ENCODE measurements at places on chromosomes 6 and 20.

DNA sequence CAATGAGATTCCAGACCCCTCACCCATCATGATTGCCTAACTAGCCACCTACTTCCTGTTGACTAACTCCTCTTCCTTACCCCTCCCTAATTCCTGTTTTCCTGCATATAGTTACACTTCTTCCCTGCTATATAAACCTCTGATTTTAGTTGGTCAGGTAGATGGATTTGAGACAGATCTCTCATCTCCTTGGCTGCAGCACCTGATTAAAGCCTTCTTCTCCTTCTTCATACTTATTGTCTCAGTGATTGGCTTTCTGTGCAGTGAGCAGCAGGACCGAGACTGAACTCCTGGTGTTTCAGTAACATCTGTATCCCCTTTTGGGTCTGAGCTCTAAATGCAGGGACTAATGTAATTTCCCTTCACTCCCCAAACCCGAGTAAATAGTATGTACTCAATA lies 51.7 kb upstream of the ATXN1 start:
- DNase-seq, result no peak

GRCh38 chr20:56634307-56634706 lies 5.2 kb downstream of the TFAP2C start:
- no peak for DNase-seq

DNA sequence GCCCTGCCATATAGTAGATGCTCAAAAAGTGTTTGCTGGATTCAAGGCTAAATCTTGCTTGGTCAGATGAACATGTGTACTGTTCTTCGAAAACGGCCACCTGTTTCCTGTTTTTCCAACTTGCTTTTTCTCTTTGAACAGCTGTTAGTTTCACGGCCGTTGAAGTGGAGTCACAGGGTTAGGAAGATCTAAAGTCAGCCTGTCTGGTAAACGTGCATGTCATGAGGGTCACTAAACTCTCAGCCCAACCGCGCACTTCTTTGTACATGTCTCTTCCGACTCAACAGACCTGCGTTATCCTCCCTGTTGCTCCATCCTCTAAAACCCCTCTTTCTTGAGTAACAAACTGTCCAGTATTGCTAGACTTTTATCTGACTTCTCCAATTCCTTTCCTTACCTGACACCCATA lies 93.2 kb upstream of the MAN1A1 start:
- DNase-seq, result no peak

GRCh38 chr6:28943557-28944411 lies 20.0 kb upstream of the TRIM27 start:
- no peak for DNase-seq

- DNase-seq, result no peak
Observed at GRCh38 chr20:15656124-15656523, 917.1 kb downstream of the KIF16B start.

DNA sequence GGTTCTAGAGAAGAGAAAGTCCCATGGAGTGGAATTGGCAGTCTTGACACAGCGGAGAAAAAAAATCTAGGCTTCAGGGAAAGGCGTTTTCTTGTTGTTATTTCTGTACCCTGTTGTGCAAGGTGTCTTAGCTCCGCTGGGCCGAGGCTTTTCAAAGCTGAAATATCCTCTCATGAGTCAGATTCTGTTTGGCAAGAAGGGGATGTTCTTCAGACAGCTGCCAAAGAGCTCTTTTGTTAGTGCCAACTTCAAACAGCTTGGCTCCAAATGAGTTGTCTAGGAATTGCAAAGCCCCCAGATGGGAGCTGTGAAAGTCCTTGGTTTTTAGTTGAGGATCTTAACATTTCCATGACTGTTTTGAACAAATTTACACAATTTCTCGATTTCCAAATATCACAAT lies 45.6 kb downstream of the LRRN4 start:
- DNase-seq, result no peak

- no peak for DNase-seq
Observed at GRCh38 chr20:21272279-21272678, 30.9 kb upstream of the XRN2 start.

DNA sequence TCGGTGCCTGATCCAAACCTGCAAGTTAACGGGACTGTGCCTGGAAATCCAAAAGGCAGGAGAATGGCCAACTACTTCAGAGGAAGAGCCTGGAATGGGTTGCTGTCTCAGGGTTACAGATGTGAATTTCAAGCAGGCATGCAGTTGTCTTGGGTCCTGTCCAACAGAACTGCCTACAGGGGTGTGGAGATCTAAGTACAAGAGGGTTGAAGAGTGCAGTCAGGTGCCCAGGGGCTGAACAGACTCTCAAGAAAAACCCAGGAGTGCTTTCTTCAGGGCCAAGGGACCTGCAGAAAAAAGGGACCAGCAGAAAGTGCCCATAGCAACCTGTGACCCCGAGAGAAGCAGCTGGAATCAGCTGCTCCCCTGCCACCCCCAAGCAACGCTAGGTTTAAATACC lies 71.0 kb downstream of the PREP start:
- no peak for DNase-seq

GRCh38 chr6:24720131-24720603 lies 1.2 kb upstream of the C6orf62 start:
- no peak for DNase-seq

DNA sequence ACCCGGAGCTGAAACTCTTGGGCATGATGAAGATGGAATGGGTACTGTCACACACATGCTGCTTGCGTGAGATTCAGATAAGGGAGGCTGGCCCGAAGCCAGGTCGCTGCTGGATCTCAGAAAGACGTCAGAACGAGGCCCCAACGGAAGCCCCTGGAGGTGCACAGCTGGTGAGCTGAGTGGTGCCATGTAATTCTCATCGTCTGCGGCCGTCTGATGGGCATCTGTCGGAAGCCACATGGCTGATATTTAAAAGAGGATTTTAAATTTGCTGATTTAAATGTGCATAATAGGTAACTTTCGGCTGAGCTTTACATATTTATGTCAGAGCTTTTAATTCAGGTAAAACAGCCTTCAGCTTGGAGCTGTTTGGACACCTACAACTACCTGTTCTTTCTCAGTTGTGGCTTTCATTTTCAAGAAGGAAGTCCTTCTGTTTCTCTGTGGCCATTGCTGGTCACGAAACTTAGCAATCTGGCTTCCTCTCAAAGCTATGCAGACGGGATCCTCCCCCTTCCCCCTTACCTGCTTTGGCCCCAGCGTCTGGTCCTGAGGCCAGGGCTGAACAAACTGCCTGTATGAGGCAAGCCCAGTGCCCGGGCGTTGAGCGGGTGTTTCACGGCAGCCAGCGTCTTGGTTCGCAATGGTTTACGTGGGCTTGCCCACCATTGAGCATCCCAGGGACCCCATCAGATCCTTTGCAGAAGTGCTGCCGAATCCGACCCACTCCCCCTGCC lies 9.2 kb downstream of the SLCO4A1 start:
- DNase-seq, result peak; percentile 17

DNA sequence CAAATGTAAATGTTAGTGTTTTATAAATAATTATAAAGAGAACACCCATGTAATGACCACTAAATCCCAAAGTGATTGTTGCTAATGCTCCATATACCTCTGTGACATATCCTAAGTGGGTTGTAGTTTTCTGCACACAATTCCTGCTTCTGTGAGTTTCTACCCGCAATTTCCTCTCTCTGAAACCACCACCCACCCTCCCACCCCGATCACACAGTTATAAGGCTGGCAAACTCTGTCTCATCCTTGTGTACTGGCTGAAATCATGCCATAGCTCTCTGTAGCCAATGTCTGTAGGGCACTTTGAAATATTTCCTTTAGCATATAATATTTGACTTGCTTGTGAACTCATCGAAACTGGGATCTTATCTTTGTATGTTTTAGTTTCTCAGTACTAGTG lies 236.6 kb downstream of the PLCB1 start:
- no peak for DNase-seq

DNA sequence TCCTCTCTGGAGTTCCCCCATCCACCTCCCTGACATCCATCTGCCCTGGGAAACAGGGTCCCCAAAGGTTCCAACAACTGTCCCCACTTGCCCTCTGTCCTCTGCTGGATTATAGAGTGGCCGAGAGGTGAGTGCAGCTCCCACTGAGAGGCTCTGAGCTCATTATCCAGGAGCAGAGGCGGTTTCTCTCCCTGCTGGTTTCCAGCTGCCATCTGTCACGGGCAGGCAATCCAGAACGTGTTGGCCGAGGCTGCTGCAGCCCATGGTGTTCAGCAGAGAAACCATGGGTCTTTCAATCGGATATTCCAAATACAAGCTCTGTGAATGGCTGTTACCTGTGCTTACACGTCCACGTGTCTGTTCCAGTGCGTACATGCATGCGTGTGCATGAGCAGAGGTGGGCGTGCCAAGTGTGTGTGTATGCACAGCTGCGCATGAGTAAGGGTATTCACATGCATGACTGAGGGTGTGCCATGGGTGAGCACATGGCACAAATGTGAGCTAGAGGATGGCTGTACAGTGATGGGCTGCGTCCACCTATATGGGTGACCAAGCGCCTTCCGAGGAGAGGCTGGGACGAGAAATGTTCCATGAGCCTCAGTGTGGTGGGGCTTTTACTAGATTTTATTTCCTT lies 183.7 kb upstream of the PMEPA1 start:
- no peak for DNase-seq

GRCh38 chr20:33666293-33667244 lies at the start of gene ACTL10:
Gene ACTL10 (plus strand): TSS chr20:33666943. CDS start chr20:33667498, 555 bp downstream.
- DNase-seq, result peak; percentile 95

DNA sequence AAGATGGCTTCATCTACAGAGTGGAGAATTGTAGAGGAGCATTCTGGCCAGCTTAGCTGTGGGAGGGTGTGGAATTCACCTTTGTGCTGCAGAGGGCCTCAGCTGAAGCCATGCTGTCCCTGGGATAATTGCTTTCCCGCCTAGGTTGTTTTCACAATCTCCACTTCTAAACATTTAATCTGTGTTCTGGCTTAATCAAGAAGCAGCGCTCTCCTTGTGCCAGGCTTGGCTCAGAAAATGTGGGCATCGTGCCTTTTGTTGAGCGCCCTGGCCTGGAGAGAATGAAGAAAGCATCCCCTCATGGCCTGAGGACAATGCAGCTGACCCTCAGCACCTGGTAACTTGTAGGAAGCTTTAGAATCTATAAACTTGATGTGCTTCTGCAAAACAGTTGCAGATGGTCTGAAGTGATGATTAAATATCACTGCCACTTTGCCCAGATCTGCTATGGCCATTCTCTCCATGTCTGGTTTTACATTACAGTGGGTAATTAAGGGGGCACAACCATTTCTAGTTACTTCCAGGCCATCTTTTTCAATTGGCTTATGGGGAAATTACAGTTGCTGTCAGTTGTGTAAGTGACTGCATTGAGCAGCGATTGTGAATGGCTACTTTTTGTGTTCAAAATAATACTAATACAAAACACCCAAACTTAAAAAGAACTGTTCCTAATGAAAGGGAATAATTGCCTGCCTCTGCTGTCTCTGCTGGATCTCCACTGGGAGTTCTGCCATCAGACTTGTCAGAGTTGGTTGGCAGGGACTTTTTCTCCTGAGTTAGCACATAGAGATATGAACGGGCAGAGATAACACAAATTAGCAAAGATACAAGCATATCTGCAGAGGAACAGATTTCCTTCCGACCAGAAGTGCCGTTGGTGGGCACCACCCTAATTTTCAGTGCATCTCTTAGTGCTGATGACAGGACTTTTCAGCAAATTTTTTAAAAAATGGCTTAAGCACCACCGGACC lies 18.4 kb downstream of the CTNNBL1 start:
- no peak for DNase-seq

DNA sequence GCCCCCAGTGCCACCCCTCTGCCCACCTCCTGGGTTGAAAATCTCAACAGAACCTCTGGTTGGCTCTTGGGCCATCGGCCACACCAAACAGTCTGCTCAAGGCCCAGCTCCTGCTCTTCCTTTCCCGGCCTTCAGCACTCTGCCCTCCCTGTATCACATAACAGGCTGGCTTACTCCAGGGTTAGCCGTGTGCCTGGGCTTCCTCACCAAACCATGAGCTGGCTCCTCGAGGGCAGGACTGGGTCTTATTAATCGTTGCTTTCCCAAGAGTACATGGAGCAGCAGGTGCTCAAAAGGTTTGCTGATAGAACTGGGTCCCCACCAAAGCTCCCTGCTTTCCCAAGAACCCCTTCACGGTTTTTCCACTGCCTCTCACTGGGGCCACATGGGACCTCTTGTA lies 12.7 kb upstream of the FAM83C start:
- DNase-seq, result no peak

- peak; percentile 69 for DNase-seq
Observed at GRCh38 chr20:44701118-44701857, 13.9 kb upstream of the CCN5 start.

DNA sequence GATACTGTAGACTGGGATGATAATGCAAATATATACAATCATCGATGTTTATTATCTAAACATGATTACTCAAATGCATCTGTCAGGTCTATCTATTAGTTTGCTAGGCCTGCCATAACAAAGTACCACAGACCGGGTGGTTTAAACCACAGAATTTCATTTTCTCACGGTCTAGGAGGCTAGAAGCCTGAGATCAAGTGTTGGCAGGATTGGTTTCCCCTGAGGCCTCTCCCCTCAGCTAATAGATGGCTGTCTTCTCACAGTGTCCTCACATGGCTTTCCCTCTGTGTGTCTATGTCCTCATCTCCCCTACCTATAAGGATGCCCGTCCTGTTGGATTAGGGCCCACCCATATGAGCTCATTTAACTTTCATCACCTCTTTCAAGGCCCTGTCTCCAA lies 512.6 kb upstream of the SLC35B3 start:
- no peak for DNase-seq

DNA sequence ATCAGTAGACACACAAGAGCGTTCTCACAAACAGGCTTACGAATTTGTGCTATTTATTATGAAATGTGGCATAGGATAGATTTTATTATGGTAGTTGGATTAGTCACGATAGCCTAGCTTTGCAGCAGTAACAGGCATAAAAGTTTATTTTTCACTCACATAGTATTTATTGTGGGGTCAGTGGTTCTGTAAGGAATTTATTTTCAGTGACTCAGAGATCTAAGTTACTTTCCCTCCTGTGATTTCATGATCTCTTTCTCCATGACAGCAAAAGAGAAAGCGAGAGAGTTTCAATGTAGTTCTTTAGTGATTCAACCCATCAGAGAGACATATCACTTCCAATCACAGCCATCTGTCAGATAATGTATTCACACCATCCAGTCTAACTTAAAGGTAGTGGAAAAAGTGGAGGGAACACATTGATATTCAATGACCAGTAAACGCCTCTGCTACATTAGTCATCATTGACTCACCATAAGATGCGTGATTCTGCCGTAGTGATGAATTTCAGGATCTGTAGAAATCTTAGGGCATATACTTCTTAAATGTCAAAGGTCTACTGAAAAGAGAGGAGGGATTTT lies 605.5 kb downstream of the HDGFL1 start:
- DNase-seq, result peak; percentile 58

- DNase-seq, result no peak
Observed at GRCh38 chr6:334536-335510, 42.5 kb downstream of the DUSP22 start.

DNA sequence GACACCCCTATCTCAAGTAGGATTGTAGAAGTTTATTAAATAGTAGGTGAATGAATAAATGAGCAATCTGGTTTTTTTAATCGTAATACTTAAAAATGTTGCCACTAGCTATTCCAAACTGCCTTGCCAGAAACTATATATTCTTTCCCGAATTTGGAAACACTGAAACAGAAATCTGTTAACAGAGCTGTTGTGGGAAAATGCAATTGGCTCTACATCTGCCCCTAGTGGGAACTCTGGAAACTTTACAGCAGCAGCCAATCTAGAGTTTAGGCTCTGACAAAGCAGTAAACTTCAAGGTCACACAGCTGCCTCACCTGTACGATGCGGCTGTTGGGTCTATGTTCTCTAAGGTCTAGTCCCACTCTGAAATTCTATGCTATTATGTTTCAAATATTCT lies 41.7 kb downstream of the SYNE1 start:
- no peak for DNase-seq

Data from brain pericyte (primary cell).